ENCODE measurements at places on chromosomes 7 and 10.

DNA sequence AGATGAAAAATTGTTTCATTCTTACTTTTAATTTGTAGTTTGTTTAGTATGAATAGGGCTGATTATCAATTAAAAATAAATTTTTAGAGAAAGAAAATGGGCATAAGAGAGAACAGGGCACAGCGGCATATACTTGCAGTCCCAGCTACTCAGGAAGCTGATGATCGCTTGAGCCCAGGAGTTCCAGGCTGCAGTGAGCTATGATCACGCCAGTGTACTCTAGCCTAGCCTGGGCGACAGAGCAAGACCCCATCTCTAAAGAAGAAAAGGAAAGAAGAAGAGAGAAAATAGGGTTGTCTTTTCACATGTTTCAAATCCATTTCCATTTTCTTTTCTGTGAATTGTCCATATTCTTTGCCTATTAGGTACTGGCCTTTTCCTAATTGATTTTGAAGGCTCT, 8.0 kb downstream of the SMURF1 start:
- no peak for DNase-seq

DNA sequence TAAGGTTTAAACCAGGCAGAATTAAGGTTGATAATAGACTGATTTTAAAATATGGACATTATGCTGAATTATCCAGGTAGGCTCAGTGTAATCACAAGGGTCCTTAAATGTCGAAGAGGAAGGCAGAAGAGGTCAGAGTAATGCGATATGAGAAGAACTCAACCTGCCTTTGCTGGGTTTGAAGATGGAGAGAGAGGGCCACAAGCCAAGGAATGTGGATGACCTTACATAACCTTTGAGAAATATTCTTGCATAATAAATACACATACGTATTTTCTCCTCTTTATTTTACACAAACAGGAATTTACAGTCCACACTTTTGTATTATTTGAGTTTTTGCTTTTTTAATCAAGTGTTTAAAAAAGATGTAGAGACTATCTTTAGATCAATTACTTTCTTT, 88.5 kb downstream of the ST7 start:
- DNase-seq, result no peak

GRCh38 chr10:5940807-5941218, 36.5 kb downstream of the IL15RA start:
- DNase-seq, result no peak

GRCh38 chr10:68796605-68797004, 30.7 kb upstream of the STOX1 start:
- DNase-seq, result peak; percentile 16

DNA sequence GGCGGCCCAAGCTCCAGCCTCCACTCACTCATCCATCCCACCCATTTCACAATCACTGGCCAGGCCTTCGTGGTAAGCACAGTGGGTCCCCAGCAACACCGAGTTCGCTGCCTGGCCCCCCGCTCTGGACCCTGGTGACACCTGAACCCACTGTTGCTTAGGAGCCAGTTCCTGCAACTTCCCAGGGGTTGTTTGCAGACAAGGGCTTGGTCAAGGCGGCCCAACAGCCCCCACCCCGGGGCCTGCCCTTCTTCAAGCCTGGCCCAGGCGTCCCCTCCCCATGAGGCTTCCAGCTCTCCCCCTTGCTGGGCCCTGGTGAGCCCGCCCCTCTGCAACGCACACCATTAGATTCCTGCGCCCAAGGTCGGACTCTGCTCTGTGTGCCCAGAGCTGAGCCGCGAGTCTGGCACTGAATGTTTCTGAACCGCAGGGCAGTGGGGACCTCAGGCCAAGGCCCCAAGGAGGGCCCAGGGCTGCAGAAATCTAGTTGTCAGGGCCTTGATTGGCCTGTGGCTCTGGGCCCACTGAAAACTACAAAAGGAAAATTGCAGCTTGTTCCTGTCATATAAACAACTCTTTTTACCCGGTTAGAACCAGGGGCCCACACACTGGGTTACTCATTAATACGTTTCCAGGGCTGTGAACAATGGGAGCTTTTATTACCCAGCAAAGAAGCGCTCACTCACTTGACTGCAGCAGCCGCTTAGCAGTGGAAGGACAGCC, 2.1 kb upstream of the COX19 start:
- DNase-seq, result no peak

DNA sequence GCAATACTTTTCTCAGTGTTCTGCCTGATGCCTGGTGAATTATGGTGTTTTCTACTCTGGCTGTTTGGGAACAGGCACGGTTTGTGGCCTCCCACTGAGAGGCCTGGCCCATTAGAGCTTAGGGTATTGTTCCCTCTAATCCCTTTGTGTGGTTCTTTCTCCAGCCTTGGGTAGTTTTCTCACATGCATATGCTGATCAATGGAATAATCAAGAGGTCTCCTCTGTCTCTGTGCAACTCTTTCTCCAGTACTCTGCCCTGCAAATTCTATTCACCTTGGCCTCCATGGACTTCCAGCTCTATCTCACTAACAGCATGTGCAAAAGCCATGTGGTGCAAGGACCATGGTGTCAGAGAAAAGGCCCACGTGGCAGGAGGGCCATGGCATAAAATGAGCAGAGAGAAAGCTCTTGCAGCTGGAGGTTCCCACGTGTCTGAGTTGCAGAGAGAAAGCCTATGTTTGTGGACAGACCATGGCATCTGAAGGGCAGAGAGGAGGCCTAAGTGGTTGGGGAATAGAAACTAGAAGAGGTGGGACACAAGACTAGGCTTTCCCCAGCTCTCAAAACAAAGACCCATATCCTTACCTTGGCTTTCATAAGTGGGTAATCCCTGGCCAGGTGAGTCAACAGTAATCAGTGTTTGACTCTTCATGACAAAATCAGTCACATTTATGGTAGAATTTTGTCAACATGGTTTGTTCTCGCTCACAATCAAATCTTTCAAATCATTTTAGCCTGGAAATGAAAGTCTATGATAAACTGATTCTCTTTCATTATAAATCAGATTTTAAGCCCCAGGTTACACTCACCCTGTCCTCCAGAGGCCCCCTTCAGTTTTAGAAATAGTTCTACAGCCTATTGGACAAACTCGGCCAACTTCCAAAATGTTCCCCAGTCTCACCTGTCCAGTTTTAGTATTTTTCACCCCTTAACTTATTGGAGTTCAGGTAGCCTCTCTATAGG, 17.3 kb downstream of the OPALIN start:
- no peak for DNase-seq

DNA sequence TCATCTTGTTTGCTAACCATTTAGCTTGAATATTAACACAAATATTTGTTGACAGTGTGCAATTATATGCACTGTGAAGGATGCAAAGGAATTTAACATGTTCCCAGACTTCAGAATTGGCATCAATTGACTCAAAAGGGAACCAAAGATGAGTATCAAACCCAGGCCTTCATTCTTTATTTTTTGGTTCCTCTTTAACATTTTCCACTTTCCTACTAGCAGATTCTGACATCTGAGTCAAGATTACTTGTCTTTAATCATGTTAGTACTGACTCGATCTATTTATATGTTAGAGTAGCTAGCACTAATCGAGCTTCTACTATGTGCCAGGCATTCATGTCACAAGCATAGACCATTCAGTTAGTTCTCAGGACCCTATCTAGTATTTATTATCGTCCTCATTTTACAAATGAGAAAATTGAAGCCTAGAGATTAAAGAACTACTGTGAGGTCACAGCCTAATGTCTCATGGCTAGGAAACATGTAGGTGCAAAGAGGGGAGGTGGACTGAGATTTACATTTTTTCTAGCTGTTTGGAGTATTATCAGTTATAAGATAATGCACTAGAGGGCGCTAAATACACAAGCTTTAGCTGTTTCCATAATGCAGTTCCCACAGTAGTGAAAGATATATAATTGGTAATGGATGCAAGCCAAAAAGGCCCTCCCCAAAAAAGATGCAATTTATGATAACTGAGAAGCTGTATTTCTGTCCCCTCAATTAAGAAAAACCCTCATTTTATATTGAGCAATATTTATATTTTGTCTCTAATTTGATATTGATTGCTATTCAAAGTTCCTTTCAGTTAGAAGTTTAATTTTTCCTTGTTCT, 32.9 kb upstream of the KMT2E start:
- no peak for DNase-seq

DNA sequence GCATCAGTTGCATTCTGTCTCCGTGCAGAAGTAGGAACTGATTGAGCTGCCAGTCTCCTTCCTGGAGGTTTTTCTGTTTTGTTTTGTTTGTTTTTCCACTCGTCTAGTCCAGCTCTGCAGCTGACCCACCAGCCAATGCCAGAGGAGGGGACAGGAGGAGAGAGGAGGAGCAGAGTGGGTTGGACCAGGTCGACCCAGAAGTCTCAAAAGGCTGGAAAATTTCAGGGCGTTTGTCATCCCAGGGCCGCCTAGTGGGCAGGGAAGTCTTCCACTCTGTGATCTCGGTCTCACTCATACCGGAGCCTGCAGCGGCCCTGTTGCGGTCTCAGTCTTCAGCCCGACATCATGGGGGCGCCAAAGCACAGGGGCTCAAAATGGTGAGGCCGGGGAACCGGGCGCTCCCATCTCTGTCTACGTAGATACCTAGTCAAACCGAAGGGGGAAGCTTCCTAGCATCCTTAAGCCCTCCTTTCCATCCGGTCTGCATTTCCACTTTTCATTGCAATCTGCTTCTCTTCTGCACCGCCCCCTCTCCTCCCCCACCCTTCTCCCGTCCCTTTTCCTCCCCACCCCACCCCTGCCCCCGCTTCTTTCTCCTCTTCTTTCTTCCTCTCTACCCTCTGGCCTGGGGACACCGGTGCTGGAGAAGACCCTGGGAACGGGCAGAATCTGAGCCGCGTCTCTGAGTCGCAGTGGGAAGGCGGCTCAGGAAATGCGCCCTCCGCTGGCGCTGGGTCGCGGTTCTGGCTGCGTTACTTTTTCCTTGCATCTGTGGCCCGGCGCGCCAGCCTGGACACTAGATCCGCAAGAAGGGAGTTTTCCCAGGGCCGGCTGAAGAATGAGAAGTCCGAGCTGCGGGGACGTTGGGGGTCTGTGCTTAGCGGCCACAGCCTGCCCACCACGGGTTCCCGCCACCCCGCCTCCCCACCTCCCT, 16.2 kb upstream of the PAX2 start:
- no peak for DNase-seq

- no peak for DNase-seq
Observed at GRCh38 chr10:49167425-49168170, 20.6 kb downstream of the TMEM273 start.

DNA sequence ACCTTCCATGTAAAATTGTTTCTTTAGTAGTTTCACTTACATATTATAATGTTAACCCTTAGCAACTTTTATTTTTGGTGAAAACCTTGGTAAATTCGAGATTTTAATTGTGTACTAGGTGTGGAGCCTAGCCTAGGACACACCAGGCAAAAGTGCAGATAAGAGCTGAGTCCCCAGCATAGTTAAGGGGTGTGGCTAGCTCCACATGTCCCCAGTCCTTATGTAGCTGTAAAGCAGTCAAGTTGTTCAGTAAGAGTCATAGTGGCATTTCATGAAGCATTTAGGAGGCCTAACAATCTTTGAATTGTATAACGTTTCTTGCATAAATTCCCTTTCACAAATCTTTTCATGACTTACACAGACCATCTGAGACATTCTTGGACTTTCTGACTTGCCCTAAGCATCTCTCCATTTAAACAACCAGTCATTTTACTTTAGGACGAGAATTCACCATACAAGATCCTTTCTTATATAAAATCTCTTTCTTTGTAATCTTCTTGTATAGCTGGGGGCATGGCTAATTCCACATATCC, 53.8 kb upstream of the INHBA start:
- DNase-seq, result no peak

- DNase-seq, result no peak
Observed at GRCh38 chr7:55438757-55439525, 73.8 kb downstream of the LANCL2 start.

DNA sequence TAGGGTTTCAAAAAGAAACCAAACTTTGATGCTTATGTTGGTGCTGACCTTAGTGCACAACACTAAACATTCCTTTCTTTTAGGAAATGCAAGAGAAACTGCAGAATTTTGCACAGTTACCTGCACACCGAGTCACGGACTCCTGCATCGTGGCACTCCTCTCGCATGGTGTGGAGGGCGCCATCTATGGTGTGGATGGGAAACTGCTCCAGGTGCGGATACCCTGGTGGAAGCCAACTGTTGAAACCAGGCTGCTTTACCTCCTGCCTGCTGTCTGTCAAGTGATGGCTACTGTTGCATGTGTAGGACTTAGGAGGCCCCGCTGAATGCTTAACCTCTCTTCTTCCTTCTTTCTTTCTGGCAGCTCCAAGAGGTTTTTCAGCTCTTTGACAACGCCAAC, 11.7 kb downstream of the CASP2 start:
- DNase-seq, result no peak

DNA sequence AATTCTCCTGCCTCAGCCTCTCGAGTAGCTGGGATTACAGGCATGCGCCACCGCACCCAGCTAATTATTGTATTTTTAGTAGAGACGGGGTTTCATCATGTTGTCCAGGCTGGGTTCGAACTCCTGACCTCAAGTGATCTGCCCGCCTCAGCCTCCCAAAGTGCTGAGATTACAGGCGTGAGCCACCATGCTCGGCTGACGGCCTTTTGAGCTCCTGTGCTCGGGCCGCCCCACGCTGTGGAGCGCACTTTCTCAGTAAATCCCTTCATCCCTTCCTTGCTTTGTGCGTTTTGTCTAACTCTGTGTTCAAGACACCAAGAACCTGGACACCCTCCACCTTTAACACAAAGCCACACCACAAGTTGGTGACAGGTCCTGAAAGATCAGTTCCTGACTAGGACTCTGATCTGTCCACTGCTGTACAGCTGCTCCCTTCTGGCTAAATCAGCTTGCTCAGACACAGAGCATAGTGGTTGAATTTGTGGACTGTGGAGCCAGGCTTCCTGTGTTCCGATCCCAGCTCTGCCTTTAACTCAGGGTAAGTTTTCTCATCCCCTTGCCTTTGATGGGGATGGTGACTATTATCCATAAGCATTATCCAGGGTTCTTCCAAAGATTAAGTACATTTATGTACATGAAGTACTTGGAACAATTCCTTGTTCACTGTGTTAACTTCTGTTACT, 20.1 kb downstream of the CHST3 start:
- no peak for DNase-seq

Measured in AG04449 (cell line).